ENCODE measurements at places on chromosomes 6 and 20.

- DNase-seq, result no peak
Observed at GRCh38 chr20:47118206-47118605, 223.6 kb downstream of the EYA2 start.

GRCh38 chr20:64257107-64257757, 1.7 kb downstream of the PCMTD2 start:
- DNase-seq, result no peak

DNA sequence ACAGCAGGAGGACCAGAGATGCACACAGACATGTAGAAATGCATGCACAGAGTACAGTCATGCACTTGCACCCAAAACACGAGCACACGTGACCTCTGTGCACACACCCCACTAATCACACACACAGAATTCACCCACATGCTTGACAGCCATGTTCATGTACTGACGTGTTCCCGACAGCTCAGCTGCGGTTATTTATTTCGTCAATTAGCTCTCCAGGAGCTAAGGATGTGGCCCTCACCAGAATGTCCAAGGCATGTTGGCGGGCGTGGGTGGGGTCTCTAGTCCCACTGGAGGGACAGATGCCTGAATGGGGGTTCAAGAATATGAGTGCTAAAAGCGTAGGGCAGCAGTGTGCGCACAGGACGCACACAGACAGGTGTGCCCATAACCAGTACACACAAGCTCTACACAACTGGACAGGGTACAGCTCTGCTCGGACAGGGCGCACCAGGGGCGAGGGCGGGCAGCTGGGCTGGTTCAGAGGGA, 571 bp upstream of the PRPF6 start:
- no peak for DNase-seq

DNA sequence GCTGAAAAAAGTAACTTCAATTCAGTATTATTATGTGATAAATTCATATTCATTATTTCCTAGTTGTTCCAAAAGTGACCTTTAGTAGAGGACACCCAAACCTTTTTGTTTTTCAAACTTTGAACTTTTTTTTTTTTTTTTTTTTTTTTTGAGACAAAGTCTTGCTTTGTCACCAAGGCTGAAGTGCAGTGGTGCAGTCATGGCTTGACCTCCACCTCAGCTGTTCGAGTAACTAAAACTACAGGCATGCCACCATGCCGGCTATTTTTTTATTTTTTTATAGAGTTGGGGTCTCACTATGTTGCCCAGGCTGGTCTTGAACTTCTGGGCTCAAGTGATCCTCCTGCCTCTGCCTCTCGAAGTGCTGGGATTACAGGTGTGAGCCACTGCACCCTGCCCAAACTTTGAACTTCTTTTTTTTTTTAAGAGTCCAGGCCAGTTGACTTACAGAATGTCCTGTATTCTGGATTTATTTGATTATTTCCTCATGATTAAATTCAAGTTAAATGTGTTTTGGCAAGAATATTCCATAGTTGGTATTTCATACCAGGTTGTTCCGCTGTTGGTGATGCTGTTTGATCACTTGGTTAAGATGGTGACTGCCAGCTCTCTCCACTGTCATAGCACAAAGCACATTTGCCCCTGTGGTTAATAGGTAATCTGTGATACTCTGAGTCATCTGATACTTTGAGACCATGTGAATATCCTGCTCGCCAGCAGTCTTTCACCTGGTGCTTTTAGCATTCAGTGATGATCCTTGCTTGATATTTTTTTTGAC, 48.0 kb downstream of the VAPB start:
- no peak for DNase-seq

DNA sequence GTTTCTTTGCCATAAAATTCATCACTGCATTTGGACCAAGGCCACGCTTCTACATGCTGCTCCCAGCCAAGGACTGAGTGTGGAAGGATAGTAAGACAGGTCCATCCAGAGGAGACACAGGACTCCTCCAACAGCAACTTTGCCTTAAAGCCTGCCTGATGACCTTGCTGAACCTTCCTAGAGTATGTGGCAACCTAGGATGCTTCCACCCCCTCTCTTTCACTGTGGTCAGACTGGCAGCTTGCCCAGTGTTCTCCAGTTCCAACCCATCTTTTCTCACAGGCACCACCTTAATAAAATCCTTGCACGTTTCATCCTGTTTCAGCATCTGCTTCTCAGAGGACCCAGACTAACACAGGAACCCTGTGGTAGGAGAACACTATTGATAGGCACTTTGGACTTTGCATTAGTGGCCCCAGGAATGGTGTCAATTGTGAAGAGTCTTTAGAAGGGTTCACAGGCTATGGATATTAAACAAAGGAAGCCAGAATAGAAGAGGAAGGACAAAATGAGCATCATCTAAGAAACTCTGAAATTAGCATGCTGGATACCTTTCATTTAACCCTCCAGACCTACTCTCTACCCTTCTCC, 2.4 kb upstream of the PKHD1 start:
- no peak for DNase-seq

DNA sequence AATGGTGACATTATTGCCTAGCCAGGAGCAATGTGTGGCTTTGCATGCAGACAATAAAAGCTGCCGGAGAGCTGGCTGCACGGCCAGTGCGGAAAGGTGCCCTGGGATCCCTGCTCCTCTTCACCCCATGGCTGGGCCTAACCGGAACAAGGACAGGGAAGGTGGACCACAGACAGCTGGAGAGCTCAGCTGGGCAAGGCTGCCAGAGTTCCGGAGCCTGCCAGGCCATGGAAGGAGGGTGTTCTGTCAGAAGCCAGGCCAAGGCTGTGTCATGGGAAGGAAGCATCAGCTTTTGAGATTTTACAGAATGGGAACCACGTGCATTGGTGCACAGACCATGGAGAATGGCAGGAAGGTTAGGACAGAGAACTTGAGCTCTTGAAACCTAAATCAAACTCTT, 25.0 kb downstream of the MAP1LC3A start:
- DNase-seq, result no peak

DNA sequence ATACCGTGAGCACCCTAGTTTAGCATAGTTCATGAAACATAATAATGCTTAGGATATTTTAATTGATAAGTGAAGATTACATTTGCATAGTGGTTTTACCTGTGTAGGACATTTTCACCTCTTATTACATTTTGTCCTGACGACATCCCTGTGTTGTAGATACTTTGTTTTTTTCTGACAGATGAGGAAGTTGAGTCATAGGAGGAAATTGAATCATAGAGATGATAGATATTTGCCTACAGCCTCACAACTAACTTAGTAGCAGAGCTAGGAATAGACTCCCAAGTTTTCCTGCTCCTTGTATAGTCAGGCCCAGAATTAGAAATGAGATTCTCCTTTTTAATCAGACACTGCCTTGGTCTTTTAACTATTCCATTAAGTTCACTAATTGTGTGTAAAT, 100.5 kb upstream of the SUPT3H start:
- no peak for DNase-seq

DNA sequence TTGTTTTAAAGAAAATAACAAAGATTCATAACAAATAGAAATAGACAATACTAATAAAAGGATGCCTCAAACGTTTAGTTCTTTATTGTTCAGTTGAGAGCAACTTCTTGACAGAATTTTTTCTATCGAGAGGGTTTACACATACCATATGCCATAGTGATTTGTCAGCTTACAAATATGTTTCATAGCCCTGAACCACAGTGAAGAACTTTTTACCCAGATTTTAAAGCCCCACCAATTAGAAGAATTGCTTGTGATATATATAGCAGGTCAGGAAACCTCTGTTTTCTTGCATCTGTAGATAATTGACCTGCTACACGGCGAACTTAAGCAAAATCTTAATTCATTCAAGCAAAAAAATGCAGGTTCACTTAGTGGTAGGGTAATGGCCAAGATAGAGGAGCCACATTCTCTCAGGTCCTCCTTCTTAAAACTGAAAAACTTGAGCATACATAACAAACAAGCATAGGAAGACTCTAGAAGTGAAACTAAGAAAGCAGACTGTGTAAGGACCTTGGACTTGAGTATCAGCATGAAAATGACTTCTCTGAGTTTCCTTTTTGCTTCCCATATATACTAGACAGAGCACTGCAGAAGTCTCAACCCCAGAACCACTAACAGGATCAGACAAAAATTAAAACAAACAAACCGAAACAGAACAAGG, 39.5 kb downstream of the CRISP1 start:
- DNase-seq, result no peak

- DNase-seq, result no peak
Observed at GRCh38 chr20:54950304-54950703, 474.9 kb downstream of the DOK5 start.

GRCh38 chr6:132511210-132511830, 1.6 kb downstream of the STX7 start:
- no peak for DNase-seq

DNA sequence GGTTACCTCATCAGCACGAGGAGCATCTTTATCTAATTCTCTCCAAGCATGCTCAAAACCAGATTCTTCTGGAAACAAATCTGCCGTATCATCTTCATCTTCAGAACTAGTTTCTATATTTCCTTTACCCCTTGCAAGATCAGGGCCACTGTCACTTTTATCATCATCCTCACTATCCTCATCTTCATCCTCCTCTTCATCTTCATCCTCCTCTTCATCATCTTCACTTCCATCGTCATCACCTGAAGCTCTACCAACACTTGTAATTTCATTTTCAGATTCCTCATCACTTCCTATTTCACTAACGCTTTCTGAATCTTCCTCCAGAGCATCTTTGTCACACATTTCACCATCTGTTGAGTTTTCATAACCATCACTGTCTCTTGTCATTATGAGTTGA, 8.9 kb downstream of the ESF1 start:
- DNase-seq, result no peak

GRCh38 chr6:80523531-80523997, 417.1 kb downstream of the BCKDHB start:
- no peak for DNase-seq

GRCh38 chr20:3786126-3786484, 435 bp downstream of the CENPB start:
- no peak for DNase-seq

DNA sequence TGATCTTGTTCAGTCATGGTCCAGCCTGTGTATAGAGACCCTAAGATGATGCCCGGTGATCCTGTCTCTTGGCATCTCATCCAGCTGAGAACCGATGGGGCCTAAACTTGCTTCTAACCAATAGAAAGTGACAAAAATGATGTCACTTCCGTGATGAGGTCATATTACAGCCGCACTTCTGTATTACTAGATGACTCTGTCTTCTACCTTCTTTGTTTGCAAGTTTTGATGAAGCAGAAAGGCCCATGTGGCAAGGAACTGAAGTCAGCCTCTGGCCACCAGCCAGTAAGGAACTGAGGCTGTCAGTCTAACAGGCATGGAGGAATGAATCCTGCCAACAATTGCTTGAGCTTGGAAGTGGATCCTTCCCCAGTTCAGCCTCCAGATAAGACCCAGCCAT, 32.8 kb upstream of the HLA-C start:
- no peak for DNase-seq

DNA sequence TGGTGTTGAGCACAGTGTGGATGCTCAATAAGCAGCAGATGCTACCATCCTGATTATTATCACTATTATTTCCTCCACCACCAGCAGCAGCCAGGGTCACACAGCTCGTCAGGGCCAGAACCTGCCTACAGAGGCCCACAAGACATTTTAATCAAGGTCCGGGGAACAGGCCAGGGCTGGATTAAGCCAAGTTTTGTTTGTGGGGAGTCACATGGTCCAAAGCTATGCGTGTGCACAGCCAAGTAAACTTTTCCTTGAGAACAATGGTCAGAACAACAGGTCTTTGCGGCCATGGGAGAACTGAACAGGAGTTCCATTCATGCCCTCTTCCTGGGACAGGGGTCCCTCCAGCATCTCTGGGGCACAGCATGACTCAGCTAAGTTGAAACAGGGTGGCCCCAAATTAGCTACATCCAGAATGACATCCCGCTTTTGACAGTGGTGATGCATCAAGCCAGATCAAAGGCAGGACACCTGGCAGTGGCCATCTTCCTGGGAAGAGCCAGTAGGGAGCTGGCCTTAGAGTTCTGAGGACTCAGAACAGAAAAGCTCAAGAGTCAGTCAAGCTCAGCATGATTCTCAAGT, 11.7 kb downstream of the SNTA1 start:
- DNase-seq, result no peak

GRCh38 chr6:19781269-19781668, 55.9 kb upstream of the ID4 start:
- DNase-seq, result no peak

DNA sequence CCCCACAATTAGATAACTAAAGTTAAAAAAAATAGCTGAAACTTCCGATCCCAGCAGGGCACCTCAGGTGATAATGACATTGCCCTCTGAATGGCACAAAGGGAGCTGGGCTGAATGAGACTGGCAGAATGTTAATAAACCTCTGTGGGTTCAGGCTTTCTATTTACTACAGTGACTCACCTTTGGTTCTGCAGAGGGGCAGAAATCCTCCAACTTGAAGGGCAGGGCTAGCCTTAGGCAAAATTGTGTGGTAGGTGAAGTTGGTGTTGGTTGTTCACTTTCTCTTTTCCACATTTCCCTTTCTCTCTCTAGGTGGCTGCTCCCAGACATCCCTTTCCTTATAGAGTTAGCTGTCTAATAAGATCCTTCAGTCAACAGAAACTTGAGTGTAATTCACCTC, 625.2 kb downstream of the EPM2A start:
- no peak for DNase-seq

DNA sequence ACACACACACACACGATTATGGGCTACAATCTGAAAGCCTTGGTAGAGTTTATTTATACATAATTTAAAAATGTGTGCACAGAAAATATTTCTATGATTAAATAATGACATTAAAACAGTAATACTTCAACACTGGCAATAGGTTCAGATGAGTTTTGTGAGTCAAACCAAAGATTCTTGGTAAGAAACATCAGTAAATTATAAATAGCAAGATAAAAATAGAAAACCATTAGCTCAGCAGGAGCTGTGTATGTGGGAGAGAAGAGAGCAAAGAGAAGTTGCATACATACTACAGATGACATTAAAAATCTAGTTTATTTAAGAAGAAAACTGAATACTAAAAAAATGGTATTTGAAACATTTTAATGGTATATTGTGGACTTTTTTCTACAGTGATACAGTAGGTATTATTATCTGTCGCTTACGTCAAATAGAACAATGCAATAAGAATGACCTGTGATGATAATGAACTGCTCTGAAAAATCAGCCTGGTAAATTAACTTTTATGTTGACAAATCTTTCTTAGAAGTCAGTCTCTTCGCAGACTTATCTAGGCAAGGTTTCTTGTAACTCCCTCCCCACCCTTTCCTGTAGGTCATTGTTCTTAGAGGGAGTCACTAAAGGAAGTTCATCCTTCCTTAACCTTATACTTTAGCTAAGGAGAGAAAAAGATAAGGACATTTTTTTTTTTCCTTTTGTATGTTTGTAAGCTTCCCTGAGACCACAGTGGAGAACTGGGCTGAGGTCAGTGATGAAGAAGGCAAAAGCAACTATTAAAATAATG, 149.3 kb downstream of the GJA1 start:
- no peak for DNase-seq

DNA sequence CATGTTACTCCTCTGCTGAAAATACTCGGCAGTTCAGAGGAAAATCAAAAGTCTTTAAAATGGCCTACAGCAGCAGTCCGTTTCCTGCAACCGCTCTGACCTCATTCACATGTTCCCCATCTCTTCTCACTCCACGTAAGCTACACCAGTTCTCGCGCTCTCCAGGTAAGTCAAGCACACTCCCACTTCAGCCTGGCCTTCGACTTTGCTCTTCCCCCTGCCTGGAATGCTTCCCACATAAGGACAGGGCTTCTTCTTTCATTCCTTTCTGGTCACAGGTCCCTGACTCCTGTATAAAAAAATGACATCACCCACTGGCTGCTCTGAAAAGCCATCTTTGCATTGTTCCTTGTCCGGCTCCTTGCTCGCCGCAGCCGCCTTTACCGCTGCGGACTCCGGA, 42.7 kb downstream of the MGME1 start:
- no peak for DNase-seq
